Immature natural killer cell (primary cell): ENCODE measurements at places on chromosomes 7 and 10.
A peak's percentile ranks its signal among the peaks of the same experiment; 100 is the strongest.

- DNase-seq: no peak
Measured at GRCh38 chr10:34008656-34009055, 674.2 kb upstream of the NRP1 start.

GRCh38 chr10:103885617-103886016 lies 30.2 kb upstream of the SH3PXD2A start:
- no peak for DNase-seq

GRCh38 chr7:37534893-37535610 lies 86.4 kb upstream of the ELMO1 start:
- DNase-seq: no peak

- DNase-seq: no peak
Measured at GRCh38 chr7:17184805-17185689, 113.4 kb upstream of the AHR start.

DNA sequence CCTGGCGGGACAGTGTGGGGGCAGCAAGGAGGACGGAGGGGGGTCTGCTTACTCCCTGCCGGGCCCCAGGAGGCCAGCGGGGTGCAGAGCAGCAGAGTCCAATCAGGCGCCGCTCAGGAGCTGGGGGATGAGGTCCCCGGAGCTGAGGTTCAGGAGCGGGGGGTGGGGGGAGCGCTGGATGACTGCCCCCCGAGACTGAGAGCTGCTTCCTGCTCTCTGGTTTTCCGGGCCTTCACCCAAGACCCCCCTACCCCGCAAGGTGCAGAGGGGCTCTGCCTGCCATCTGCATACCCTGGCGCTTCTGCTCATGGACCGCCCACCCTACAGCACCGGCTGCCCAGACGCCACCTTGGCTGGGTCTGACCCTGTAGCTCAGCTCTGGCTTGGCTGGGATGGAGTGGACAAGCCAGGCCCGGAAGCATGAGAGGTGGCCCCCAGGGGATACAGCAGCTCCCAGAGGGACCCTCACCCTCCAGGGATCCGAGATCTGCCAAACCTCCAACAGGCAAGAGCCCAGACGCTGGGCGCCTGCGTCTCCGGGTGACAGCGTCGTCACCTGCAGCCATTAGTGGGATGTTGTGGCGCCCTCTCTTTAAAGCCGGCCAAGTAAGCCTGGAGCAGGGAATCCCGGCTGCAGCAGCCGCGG lies 930 bp downstream of the KNDC1 start:
- DNase-seq: no peak

DNA sequence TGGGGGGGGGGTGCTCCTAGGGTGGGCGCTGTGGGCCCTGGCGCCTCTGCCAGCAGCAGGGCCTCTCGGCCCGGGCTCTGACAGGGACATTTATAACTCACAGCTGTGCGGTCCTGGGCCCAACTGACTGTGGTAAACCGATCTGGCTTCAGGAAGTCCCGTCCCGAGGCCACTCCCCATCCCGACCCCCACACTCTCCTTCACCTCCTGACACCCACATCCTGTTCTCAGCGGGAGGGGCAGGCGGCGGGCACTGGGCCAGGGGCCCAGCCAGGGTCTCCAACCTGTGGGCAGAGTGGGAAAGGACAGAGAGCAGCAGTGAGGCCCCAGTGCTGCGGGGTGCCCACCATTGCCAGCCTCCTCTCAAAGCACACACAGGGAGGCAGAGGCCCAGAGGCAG lies 69.1 kb downstream of the ZMIZ1 start:
- peak; percentile 63 for DNase-seq

- no peak for DNase-seq
Measured at GRCh38 chr10:103544657-103545310, 51.3 kb downstream of the NEURL1 start.

DNA sequence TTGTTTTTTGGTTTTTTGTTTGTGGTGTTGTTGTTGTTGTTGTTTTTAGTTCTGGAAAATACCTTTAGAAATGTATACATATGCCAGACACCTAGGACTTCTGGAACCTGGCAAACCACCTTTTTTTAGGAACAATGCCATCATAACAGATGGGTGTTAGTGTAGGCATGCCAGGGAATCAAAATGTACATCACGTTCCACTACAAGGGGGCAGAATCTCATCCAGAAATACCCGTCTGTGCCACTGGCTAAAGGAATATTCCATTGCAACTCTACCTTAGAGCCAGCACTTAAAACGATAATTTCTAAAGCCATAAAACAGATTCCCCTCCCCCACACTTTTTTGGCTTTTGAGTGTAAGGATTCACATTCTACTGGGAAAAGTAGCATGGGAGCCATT lies 239.8 kb downstream of the ETV1 start:
- no peak for DNase-seq

DNA sequence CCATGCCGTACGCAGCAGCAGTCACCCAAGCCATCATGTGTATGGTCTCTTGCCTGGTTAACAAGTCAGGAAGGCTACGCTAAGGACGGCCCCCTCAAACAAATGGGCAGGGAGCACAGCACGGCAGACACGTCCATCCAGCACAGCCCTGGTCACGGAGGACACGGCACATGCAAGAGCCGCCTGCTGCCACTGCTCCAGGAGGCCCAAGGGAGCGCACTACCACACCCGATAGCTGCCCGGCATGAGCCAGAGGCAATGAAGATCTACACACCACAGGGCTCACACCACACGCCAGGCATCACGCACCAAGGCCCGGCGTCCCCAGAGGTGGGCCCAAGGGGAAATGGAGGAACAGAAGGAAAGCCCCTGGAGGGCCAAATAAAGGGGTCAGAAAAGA lies 134.2 kb downstream of the MAD1L1 start:
- DNase-seq: no peak

DNA sequence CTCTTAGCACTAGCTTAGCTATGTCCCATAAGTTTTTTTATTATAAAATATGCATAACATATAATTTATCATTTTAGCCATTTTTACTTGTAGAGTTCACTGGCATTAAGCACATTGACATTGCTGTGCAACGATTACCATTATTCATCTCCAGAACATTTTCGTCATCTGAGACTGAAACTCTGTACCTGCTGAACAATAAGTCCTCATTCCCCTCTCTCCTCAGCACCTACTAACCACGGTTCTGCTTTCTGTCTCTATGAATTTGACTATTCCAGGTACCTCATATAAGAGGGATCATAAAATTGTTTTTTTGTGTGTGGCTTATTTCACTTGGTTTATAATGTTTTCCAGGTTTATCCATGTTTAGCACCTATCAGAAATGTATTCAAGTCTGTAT lies 64.1 kb downstream of the SHOC2 start:
- DNase-seq: no peak

GRCh38 chr10:110931769-110932381 lies 12.5 kb downstream of the SHOC2 start:
- DNase-seq: no peak

DNA sequence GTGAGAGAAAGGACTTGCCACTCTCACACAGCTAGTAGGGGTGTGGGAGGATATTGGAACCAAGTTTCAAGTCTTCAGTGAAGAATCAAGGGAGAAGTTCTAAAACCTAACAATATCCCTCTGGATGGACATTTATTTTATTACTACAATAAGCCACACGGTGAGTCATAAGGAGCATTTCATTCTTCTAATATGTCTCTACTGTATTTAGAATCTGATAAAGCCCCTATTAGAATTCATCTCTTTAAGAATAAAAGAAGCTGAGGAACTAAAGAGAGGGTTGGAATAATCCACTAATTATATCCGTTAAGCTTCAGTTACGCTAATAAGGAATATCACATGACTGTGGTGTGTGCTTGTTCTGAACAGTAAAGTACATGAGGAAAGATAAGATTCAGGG lies 40.9 kb upstream of the ATRNL1 start:
- DNase-seq: no peak

GRCh38 chr7:55552320-55553023 lies 19.8 kb downstream of the VOPP1 start:
- no peak for DNase-seq

DNA sequence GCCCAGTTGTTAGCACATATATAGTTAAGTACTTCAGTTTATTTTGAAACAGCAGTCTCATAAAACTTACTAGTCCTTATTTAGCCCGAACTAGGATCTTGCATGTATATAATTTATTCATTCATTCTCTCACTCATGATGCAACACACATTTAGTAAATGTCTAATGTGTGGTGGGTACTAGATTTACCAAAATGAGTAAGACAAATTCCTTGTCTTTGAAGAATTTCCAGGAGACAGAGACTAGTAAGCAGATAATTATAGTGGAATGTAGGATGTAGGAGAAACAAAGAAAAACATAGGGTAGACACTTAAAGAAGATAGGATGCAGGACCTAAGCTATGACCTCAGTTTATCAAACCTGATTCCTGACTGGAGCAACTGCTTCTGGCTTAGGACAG lies 120.2 kb upstream of the AMPH start:
- DNase-seq: no peak

DNA sequence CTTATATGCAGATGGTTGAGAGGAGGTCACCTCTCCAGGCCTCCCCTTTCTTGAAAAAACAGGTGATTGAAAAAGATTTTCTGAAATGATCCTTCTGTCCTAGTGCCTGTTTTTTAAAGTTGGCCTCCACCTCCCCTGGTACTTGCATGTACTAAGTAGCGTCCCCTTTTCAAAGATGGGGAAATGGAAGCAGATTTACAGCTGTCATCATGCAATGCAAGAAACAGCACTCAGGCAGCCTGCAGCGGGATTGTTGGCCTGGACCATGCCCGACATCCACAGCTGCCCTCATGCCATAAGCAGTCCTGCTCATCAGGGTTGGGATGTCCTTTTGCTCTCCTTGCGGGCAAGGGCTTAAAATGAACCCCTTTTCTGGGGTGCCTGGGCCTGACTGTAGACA lies 127.2 kb upstream of the MGMT start:
- DNase-seq: no peak

DNA sequence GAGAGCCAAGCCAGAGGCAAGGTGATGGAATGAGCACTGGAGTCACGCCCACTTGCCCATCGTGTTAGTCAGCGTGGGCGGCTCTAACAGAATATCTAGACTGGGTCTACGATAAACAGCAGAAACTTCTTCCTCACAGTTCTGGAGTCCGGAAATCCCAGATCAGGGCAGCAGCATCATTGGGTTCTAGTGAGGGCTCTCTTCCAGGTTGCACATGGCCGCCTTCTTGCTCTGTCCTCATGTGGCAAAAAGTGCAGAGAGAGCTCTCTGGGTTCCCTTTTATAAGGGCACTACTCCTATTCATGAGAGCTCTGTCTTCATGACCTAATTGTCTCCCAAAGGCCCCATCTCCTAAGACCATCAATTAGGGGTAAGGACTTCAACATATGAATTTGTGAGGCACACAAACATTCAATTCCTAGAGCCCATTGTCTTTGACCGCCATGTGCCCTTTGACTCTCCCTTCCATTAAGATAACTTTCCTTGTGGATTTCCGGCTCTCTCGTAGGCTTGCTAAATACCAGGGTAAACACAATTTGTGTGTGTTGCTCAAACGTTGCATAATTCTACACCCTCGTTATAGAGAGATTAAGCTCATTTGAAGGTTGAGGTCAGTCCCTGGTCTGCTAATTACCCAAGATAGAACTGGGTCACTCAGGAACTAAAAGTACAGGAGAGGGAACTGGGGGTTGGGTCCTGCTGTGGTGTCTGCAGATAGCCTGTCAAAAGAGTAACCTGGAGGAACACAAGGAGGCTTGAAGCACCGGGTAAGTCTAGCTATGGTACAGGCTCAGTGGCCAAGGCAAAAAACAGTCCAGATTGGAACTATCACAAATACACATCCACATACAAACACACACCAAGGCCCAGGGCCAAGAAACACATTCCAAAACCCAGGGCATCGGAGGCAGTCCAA lies 28.7 kb upstream of the USP6NL start:
- no peak for DNase-seq

- no peak for DNase-seq
Measured at GRCh38 chr7:51635775-51636174, 319.2 kb upstream of the COBL start.

GRCh38 chr7:105808703-105809590 lies 67.5 kb downstream of the ATXN7L1 start:
- peak; percentile 82 for DNase-seq

DNA sequence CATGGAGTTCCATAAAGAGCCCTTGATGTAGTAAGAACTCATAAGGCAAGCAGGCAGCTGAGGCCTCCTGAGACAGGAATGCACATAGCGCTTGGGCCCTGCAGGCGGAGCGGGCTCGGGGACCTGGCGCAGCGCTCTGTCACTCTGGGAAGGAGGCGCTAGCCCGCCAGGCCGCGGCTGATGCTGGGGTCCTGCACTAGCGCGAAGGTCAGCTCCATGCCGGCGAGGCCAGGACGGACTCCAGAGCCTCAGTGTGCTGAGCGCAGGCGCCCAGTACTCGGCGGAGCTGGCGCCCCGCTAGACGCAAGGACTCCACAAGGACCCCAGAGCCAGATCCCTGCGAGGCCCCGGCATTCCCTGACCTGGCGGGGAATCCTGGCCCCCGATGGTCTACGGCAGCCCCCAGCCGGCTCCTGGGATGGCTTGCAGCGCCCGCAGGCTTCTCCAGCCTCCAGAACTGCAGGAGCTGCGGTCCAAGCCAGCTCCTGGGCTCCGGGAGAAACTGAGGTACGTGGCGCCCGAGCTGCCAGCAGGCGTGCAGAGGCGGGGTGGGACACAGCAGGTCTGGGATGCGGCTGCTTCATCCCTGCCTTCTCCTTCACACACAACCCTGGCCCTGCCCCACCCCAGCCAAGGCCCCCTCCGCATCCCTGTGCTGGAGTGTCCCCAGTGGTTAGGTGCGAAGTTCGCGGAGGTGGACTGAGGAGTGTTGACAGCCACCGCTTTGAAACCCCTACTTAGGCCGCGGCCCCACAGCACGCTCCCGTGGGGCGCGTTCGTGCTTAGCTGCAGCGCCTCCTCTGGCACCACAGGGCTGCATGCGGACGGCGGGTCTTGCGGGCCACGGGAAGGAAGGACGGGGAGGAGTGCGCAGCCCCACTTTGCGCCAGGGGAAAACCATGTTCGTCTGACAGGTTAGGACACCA lies 761.5 kb upstream of the POM121L12 start:
- no peak for DNase-seq

DNA sequence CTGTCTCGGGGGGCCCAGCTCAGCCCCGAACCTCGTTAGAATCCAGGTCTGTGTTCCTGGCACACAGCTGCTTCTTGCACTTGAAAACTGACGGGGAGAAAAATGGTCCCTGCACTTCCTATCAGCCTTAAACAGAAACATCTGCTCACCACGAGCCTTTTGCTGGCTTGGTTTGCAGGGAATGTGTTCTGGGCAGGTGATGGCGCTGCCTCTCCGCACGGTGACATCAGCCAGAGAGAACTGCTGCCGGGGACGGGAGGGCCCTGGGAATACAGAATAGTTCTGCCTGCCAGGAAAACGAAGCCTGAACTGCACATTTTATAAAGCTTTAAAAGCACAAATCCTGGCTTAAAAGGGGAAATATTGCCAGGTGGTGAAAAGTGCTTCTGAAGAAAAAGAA lies 622.5 kb downstream of the TYW1 start:
- no peak for DNase-seq
